ENCODE measurements at places on chromosomes 16 and 17.

DNA sequence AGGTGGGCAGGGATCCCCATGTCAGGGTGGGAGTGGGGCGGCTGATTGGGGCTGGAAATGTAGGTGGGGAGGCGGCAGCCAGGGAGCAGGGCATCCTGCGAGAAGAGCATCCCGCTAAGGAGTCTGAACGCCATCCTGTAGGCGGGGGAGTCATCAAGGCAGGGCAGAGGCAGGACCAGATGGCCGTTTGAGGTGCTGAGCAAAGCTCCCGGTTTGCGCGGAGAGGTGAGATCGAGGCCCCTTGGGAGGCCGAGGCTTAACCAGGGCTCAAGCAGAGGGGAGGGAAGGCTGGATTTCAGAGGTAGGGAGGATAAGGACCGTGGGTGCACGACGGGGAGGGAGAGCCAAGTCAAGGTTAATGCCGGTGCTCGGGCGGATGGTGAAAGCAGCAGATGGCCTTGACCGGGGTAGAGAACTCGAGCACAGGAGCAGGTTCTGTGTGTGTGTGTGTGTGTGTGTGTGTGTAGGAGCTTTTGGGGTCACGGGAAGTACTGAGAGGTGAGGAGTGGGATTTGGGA is 472 bp upstream of the NME2 start:
- no peaks in the 10 kb centered on the region for H3K27me3 ChIP-seq
- peaks cover 43% of the 10 kb centered on the region for H3K36me3 ChIP-seq
- peak; percentile 67 for DNase-seq
- H3K4me3 ChIP-seq = peak overlapping the region; percentile 95
- H3K4me1 ChIP-seq = peaks cover 11% of the 10 kb centered on the region

- DNase-seq = no peak
- no peak overlapping the region for H3K27ac ChIP-seq
- no peaks in the 10 kb centered on the region for H3K27me3 ChIP-seq
- H3K4me1 ChIP-seq = no peaks in the 10 kb centered on the region
Measured at GRCh38 chr16:72159386-72159785, 12.6 kb downstream of the PMFBP1 start.

GRCh38 chr16:22075776-22076175 is 16.6 kb upstream of the VWA3A start:
- no peak overlapping the region for H3K27ac ChIP-seq
- peaks cover 6% of the 10 kb centered on the region for H3K4me1 ChIP-seq
- no peaks in the 10 kb centered on the region for H3K27me3 ChIP-seq
- no peak overlapping the region for H3K4me3 ChIP-seq

GRCh38 chr16:30758988-30759491 is 2.8 kb downstream of the CFAP119 start:
- no peak overlapping the region for H3K4me3 ChIP-seq
- peaks cover 45% of the 10 kb centered on the region for H3K36me3 ChIP-seq

DNA sequence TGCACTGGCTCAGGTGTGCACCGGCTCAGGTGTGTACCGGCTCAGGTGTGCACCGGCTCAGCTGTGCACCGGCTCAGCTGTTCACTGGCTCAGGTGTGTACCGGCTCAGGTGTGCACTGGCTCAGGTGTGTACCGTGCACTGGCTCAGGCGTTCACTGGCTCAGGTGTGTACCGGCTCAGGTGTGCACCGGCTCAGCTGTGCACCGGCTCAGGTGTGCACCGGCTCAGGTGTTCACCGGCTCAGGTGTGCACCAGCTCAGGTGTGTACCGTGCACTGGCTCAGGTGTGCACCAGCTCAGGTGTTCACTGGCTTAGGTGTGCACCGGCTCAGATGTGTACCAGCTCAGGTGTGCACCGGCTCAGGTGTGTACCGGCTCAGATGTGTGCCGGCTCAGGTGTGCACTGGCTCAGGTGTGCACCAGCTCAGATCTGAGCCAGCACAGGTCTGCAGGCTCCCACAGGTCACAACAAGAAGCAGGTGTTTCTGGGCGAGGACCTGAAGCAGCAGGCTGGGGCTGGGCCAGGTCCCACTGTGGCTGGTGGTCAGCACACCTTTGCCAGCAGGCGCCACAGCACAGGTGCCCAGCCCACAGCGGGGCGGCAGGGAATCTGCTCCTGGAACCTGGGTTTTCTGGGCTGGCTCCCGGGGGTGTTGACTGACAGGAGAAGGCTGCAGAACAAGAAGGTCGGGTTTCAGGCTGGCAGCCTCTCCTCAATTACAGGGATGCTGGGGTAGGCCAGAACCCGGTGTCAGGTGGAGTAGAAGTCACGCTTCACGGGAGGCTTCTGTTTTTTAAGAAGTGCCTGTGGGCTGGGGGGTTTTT is 17.2 kb downstream of the METRNL start:
- no peaks in the 10 kb centered on the region for H3K27me3 ChIP-seq
- DNase-seq = no peak
- peaks cover 31% of the 10 kb centered on the region for H3K36me3 ChIP-seq
- no peak overlapping the region for H3K4me3 ChIP-seq

DNA sequence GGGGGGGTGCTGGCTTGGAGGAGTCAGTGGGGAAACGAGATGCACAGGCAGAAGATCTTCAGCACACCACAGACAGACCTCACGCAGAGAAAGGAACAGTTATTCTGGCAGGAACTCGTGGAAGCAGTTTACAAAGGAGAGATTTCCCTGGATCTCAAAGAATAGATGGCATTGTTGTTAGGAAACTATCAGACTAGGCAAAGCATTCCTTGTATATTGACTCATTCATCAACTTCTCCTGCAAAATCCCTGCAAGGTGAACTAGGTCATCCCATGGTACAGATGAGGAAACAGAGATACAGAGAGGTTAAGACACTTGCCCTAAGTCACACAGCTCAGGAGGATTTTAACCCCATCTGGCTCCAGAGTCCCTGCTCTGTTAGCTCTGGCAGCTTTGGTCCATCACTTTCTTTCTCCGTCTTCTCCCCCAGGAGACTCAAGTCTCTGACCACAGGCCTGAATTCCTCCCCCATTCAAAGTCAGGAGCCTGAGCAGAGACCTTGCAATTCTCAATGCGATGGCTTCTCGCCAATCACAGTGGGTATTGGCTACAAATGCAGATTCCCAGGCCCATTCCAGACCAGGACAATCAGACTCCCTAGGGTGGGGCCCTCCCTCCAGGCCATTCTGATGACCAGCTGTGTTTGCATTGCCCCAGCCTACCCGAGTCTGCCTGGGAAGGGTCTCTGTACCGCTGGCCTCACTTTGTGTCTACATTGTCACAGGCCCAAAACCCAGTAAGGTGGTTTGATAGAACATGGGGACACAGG is 56.4 kb downstream of the LITAF start:
- no peak overlapping the region for H3K4me3 ChIP-seq
- H3K4me1 ChIP-seq = no peaks in the 10 kb centered on the region
- no peak overlapping the region for H3K27ac ChIP-seq
- no peaks in the 10 kb centered on the region for H3K27me3 ChIP-seq

DNA sequence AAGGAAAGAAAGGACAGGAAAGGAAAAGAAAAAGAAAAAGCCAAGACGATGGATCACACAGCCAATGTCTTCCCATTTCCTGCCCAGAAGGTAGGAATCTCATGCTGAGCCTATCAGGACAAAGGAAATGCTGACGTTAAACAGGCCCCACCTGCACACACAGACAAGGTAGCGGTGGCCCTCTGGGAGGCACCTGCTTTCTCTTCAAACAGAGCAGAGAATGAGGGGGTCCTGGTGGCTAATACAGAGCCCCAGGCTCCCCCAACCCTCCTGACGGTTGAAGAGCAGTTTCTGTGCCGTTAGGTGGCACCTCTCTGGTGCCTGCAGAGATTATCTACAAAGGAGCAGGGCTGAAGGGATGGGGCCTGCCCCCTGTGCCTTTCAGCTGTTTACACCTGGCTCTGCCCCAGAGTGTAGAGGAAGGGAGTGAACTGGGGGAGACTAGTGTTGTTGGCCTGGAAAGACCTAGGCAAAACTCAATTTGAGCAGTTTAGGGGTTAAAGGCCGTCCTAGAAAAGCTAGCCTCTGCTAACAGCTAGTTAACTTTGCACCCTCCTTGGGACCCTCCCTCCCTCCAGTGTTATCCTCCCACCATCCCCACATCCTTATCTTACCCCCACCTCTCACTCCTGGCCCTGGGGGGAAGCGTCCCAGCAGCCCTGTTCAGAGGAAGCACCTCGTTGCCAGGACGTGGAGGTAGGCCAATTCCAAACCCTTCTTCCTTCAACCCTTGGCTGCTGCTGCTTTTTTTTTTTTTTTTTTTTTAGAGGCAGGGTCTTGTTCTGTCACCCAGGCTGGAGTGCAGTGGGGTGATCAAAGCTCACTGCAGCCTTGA is 56.3 kb downstream of the ARHGAP27 start:
- H3K27ac ChIP-seq = no peak overlapping the region
- H3K27me3 ChIP-seq = no peaks in the 10 kb centered on the region
- no peak overlapping the region for H3K4me3 ChIP-seq
- peaks cover 17% of the 10 kb centered on the region for H3K4me1 ChIP-seq
- H3K36me3 ChIP-seq = no peaks in the 10 kb centered on the region
- no peak for DNase-seq
